H9 (cell line): ENCODE measurements at places on chromosomes 6 and 20.

DNA sequence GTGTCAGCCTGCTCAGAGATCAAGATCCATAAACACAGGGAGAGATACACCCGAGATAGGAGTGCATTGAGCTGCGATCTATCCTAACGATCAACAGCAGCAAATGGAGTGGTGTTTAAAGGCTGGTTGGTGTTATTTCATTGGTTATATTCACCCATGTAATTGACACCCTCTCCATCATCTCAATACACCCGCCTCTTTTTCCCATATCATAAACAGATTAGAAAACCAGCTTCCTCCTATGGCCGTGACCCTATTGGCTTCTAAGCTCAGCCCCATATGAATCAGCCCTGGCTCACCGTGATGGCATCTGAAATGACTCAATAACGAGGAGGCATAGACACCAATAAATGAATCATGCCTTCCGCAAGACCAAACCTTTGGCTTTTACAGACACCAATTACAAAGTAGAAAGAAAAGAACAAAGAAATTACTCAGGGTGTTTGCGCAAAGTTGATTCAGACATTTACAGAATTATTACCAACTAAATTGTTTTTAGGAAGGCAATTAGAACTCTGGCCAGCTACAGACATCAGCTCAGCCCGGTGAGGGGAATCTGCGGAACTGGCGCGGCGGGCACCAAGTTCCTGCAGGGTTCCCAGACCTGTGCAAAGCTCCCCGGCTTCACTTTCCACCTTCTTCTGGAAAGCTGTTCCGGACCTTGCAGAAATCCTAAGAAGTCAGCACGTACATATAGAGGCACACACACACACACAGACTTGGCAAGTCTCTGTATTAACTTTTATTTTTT lies 11.5 kb downstream of the PMEPA1 start:
- DNase-seq: no peak

- no peak for DNase-seq
Measured at GRCh38 chr20:48957053-48957481, 35.6 kb downstream of the ARFGEF2 start.

DNA sequence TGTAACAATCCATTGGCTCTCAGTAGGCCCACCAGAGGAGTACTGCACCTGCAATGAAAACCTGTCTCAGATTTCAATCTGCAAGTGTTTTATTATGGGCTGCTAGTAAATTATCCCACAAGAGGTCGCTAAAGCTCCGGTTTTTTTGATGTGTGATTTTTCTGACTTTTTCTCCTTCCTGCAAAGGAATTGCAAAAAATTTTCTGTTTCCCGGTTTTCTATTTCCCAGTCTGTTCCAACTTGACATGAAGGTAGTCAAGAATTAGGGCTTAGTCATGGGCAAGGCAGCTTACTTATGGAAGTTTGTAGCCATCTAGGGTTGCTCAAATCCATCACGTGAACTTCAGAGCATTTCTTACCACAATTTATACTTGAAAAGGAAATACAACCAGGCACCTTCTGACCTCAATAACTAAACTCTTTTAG lies 38.5 kb upstream of the AHI1 start:
- DNase-seq: no peak

- no peak for DNase-seq
Measured at GRCh38 chr20:1819311-1820137, 75.7 kb upstream of the SIRPA start.
